ENCODE measurements at places on chromosomes 6 and 20. TPM values are rescaled to one million over a fixed set of nuclear protein-coding genes. Genes with fewer than 3 reads are reported as not detected.

DNA sequence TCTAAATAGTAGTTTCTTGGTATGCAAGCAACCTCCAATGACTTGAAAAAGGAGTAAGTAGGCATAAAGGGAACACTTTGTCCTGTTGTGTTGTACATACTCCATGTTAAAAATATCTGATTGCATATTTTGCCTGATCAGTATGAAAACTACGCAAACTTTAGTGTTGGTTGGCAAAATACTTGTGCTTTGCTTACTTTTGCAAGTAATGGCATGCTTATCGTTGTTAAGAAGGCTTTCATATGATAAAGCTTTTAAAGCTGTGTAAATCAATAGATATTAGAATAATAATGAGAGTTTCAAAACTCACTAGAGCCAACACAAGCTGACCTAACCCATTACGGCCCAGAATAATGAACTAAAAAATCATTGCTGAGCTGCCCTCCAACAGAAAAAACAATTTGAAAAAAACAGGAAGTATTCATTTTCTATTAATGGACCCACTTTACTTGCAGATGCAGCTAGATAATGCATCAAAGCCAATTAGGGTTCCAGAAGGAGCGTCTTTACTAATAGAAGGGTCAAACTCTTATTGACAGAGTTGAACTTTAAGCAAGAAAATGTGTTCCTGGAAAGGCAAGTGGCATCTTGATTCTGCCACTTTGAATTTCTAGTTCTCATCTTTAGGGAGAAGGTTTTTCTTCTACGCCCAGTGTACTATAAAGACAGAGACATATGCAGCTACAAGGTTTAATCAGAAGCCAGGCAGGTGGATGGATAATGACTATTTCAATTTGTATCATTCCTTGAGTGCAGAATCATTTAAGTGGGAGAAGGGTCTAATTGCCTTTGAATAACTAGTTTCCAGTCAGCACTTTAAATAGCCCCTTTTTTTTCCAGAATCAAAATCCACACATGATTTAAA, 82.2 kb downstream of the SNAP25 start:
- no peak for DNase-seq

DNA sequence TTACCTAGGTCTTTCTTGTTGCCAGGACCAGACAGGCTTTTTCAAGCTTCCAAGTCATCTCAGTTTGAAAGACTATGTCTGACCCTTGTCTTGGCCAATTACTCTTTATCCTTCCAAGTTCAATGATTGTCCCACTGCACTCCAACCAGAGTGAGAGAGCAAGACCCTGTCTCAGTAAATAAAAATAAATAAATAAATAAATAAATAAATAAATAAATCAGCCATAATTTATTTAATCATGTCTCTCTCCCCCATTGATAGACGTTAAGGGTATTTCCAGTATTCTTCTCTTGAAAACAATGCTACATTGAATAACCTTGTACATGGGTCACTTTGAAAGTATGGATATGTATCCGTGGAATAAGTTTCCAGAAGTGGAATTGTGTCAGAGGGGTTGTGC, 83.2 kb downstream of the PTPRA start:
- no peak for DNase-seq

Gene COL12A1
- 1.6 TPM for total RNA-seq

Gene PACRG
- total RNA-seq, result 1.8 TPM

DNA sequence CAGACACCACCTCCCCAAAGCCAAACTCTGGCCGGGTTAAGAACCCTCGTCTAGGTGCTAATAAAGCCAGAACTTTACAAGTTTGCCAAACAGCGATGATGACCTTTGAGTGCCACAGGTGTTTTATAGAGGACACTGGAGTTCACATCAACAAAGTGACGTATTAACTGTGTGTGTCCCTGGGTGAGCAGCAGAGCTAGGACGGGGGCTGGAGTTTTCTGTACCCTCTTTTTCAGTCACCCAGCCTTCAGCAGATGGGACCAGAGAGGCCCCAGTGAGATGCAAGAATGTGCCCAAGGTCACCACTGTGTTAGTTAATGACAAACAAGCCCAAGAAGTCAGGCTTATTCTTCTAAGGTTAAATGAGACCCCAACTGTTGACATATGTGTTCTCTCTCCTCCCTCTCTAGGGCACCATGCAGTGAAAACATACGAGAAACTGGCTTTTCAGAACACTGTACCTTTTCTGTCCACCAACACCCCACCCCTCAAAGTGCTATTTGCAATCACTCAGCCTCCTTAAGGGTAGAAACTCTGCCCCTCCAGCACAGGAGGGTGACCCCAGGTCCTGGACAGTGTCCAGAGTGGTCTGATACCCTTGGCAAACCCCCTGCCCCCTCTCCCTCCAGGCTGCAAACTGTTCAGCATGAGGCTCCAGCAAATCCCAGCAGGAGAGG, 5.2 kb downstream of the SDC4 start:
- DNase-seq, result no peak

GRCh38 chr6:1503811-1504210, 105.9 kb upstream of the FOXC1 start:
- no peak for DNase-seq

GRCh38 chr6:148818939-148819575, 72.2 kb downstream of the UST start:
- DNase-seq, result no peak

Gene PRKN
- total RNA-seq, result 1.2 TPM

GRCh38 chr6:113627480-113627879, 229.7 kb upstream of the MARCKS start:
- DNase-seq, result no peak

Gene HLA-DQB1
- total RNA-seq, result 0.68 TPM

GRCh38 chr6:117188627-117189201, 76.6 kb upstream of the VGLL2 start:
- no peak for DNase-seq

DNA sequence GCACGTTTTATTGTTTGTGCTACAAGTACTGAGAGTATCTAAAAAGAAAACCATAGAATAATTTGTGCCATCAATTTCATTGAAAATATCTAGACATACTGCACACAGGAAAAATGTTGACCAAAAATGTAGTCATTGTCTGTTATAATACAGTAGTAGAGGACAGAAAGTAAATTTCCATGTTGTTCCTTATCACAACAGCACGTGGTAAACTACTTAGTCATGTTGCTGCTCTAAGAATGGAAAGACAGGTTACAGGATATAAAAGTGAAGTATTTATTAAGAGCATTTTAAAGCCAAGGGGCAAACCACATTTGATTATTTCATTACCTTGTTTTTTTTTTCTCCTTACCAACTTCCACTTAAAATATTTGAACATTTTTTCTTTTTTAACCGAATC, 89.0 kb upstream of the CEP85L start:
- no peak for DNase-seq

Gene WFDC12
- total RNA-seq, result not detected

Gene ENPP3
- total RNA-seq, result 1.9 TPM

DNA sequence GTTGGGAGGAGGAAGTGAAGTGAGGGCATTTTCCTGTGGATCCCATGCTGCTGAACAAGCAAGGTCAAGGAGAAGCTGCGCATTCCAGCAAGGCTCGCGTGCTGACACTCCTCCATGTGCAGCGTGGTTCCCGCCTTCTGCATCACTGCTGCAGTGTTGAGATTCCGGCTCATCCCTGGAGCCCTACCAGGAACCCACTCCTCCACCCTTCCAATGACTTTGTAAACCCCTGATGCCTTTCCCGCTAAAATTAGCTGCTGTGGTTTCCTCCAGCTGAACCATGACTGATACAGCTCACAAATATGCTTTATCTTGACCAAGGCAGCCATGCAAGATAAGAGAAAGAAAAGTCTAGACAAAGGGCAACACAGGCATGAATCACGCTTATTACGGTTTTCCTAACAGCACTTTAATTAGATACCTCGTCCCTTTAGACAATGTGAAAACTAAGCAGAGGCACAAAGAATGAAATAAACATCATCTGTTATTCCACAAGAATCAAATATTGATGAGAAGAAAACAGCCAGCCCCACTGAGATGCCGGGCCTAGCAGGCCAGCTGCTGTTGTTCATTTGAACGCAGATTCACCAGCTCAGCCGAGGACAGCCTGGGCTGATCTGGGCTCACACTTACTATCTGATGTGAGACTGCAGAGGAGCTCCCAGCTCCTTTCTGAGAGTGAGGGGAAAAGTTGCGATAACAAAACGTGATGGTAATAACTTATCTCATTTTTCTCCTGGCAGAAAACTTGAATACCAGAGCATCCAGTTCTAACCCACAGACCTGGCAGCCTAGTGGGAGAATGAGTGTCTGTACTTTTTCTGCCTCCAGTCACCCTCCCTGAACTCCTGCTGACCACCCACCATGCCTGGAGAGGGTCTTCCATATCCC, 14.2 kb upstream of the BNIP5 start:
- no peak for DNase-seq

GRCh38 chr6:112281821-112282615, 27.7 kb upstream of the LAMA4 start:
- DNase-seq, result no peak

DNA sequence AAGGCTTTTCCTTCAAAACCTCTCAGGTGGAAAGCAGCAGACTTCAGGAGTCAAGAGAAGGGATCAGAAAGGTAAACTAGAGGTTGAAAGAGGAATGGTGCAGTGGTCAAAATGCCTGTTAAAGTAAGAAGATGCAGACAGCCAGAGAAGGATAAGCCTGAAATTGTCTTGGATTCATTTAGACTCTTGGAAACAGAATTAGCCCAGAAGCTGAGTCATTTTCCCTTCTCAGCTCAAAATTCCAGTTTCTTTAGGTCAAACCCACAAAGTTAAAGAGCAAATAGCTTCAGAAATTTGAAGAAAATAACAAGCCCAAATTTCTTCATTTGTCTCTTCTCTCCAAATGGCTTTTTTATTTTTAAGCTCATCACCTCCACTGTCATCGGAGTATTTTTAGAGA, 73.9 kb downstream of the DHX35 start:
- no peak for DNase-seq

DNA sequence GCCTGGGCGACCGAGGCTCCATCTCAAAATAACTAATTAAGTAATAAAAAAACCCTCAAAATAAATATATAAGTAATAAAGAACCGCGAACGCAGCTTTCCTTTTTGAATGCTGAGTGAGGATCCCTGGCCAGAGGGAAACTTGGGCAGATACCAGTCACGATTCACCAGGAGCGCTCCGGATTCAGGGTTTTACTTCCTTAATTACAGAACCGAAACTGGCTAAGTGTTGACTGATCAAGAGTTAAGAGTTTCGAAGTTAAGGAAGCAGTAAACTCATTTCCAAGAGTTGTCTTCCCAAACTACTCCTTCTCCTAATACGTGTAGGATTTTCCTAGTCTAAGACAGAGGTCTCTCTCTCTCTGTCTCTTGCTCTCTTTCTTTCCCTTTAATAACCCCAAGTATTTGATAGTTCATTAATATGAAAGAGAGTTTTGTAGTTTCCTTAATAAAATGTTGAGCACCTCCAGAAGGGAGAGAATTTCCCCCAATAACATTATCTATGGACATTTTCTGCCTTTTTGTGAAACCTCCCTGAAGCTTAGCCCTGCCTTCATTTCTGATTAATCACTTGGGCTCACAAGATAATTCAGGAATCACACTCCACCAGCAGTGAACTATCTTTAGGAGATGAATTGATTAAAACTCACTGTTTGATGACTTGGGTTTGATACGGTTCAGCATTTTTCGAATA, 61.4 kb upstream of the ZNF217 start:
- peak; percentile 35 for DNase-seq

DNA sequence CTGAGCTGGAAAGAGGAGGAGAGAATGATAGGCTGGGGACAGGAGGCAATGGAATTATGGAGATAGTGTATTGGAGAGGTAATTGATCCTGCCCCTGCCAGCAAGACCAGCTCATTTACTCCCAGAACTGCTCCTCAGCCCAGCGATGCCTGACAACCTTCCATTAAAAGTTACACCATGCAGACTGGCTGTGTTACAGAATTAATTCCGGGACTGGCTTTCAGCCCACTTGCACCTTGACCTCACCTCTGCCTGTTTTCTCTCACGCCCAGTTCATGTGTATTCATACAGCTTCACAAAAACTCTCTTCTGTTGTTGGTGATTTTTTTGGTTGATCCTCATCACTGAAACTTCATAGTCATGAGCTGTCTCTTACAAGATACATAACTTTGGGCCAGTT, 207.3 kb downstream of the PLCB1 start:
- no peak for DNase-seq

Gene FAM209B
- not detected for total RNA-seq

DNA sequence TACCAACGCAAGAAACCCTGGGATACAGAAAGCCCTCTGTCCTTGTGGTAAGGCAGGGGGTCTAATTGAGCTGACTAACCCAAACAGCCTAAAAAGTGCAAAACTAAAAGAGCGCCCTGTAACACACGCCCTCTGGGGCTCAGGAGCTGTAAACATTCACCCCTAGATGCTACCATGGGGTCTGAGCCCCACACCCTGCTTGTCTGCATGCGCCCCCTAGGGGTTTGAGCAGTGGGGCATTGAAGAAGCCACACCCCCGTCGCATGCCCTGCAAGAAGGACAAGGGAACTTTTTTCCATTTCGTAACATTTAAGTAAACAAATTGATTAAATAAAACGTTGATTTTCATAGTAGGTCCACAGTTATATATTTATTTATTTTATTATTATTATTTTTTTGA, 616.9 kb upstream of the MAN1A1 start:
- no peak for DNase-seq

- no peak for DNase-seq
Measured at GRCh38 chr6:12947967-12948366, 231.4 kb downstream of the PHACTR1 start.

DNA sequence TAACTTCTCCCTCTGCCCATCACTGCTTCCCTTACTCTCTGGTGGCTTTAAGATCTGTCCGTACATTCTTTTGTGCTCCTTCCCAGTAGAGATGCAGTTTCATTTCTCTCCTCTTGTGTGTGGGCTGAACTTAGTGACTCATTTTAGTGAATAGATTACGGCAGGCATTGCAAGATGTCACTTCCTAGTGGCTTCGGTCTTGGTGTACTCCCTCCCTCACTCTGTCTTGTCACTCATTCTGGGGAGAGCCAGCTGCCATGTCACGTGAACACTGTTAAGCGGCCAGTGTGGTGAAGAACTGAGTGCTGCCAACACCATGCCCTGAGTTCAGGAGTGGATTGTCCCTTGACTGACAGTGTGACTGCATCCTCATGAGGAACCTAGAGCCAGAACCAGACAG, 115.9 kb downstream of the OTOR start:
- no peak for DNase-seq

Gene CST7
- total RNA-seq, result 0.38 TPM

Gene TENT5A
- 7.8 TPM for total RNA-seq

DNA sequence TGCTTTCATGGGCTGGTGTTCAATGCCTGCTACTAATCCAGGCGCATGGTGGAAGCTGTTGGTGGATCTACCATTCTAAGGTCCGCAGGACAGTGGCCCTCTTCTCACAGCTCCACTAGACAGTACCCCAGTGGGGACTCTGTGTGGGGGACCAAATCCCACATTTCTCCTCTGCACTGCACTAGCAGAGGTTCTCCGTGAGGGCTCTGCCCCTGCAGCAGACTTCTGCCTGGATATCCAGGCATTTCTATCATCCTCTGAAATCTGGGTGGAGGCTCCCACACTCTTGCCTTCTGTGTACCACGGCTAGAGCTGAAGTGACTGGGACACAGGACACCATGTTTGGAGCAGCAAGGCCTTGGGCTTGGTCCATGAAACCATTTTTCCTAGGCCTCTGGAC, 134.1 kb upstream of the C6orf118 start:
- no peak for DNase-seq

Gene RFX6
- total RNA-seq, result not detected

Gene BNIP5
- total RNA-seq, result not detected
